NCI-H2107 (cell line): ENCODE measurements at places on chromosomes 7 and 10.

DNA sequence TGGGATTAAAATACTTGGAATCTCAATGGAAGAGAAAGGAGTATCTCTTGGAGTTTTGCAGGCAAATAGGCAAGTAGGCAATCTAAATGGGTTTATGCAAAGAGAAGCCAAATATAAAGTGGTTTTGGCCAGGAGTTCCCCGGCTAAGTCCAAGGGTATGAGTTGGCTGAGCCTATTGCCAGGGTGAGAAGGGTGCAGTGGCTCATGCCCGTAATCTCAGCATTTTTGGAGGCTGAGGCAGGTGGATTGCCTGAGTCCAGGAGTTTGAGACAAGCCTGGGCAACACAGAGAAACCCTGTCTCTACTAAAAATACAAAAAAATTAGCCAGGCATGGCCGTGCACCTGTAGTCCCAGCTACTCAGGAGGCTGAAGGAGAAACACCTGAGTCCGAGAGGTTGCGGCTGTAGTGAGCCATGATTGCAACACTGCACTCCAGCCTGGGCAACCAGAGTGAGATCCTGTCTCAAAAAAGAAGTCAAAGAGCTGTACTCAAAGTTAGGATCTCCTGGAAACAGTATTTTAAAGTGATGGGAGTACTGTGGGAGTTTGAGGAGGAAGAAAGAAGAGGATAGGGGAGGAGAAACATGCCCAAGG is 130.4 kb upstream of the RAB18 start:
- DNase-seq, result no peak

DNA sequence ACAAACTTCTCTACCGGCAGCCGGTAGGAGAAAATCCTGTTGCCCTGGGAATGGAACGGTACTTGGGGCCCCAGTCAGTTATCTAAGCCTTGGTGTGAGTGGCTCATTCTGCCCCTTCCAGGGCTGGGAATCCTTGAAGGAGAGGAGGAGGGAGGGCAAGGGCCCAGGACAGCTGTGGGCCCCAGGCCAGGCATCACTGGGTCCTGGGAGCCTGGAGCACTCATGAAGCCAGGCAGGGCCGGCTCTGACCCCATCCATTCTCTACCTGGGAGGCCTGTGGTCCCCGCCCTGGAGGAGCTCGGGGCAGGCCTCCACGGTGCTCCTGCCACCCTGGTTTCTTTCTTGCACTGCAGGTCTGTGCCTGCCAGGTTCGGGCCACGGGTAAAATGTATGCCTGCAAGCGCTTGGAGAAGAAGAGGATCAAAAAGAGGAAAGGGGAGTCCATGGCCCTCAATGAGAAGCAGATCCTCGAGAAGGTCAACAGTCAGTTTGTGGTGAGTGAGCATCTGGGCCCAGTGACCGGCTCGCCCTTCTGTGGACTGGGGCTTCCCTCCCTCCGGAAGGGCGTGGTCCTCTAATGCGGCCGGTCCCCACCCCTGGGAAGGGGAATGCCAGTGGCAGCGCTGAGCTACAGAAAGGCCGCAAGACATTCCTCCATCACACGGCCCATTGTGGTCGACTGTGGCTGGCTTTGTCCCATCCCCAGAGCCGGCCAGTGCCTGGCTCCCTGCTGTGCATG is 111.3 kb downstream of the RGS10 start:
- no peak for DNase-seq

DNA sequence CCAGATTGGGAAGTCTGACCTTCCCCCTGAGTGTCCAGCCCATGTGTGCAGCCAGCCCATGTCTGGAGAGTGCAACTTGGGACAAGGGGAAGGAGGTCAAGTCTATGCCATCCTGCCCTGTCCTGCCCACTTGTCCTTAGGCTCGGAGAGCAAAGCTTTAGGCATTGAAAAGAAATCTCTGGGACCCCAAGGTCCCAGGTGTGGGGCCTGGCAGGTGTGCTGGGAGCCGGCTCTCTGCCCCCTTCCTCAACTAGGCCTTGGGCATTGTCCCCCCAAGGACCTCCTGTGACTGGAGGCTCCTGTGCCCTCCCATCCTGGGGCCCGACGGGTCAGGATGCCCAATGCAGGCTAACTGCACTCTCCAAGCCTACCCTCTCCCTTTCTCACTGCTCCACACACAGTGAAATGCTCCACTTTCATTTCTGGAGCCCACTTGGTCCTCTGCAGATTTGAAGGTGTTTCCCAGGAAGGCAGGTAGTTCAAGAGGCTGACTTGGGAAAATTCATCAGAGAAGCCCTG is 124.7 kb downstream of the PTPN20 start:
- no peak for DNase-seq

DNA sequence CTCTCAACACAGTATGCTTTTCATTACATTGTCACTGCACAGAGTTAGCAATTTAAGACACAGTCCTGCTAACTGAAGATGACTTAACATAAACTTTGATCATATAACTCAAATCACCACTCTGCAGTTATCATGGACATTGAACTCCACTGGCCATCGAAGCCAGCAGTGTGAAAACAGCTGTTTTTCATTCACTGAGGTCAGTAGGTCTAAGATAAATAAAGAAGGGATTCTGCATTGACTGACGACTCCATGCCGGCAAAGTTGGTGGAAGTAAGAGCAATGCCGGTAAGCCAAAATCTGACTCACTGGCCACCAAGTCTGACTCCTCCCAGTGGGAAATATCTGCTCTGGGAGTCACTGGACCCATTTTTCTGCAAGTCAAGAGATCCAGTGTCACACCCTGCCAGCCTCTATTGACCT is 449.9 kb upstream of the ANKRD30A start:
- DNase-seq, result no peak

DNA sequence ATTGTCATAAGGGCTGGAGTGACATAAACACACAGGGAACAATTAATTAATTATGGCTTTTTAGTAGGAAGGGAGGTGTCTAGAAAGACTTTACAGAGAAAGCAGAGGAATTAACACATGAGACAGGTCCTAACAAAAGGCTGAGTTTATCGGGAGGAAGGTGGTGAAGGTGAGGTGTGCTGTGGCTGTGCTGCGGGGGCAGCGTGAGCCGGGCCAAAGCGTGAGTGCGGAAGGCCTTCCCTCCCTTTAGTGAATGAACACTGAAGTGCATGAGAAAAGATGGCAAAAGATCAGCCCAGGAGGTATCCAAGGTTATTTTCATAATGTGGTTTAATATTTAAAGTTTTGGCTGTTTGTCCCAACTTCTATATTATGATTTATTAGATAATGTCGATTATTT is 243.4 kb upstream of the PLXNA4 start:
- no peak for DNase-seq

DNA sequence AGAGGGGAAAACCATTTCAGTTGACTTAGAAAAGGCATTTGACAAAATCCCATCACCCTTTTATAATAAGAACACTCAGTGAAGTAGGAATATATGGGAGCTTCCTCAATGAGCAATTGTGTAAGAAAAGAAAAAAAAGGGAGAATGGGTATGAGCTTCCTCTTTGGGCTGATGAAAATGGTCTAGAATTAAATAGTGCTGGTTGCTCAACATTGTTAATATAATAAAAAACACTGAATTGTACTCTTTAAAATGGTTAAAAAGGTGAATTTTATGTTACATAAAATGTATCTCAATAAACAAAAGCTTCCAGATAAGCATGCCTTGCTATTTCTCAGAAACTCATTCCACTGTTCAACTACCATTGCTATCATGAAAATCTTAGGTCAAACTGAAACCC is 40.6 kb downstream of the LRRC17 start:
- no peak for DNase-seq

DNA sequence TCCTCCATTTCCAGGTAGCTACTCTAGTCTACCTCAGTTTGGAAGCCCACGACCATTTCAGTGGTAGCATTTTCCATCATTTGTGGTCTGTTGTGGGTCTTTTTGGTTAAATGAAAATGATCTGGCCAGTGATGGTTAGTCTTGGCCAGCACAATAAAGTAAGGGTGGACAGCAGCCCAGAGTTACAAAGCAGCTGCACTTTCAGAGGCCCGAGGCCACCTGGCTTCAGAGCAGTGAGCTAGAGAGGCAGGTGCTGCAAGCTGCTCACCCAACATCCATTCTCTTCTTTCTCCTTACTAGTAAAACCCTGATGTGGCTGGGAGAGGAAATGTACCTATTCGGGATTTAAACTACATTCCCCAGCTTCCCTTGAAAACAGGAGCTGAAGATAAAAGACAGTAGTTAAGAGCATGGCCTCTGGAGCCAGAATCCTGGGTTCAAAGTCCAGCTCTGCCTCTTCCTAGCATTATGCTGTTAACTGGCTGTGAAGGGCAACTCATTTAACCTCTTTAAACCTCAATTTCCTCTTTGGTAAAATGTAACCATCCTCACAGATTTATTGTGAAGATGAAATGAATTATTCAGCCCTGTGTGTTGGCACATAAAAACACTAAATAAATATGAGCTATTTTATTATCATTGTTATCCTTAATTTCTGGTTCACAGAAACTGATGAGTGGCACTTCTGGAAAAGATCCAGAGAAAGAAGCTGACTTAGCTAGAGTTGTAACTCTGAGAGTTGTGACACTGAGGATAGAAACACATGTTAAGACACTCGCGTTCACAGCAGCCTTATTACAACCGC is 517.4 kb downstream of the PARD3 start:
- DNase-seq, result no peak

GRCh38 chr7:22765609-22766008 is 38.6 kb downstream of the IL6 start:
- DNase-seq, result no peak

GRCh38 chr10:118669835-118670234 is 74.4 kb upstream of the PRLHR start:
- no peak for DNase-seq

GRCh38 chr7:24980534-24981170 is 674 bp upstream of the OSBPL3 start:
- no peak for DNase-seq

DNA sequence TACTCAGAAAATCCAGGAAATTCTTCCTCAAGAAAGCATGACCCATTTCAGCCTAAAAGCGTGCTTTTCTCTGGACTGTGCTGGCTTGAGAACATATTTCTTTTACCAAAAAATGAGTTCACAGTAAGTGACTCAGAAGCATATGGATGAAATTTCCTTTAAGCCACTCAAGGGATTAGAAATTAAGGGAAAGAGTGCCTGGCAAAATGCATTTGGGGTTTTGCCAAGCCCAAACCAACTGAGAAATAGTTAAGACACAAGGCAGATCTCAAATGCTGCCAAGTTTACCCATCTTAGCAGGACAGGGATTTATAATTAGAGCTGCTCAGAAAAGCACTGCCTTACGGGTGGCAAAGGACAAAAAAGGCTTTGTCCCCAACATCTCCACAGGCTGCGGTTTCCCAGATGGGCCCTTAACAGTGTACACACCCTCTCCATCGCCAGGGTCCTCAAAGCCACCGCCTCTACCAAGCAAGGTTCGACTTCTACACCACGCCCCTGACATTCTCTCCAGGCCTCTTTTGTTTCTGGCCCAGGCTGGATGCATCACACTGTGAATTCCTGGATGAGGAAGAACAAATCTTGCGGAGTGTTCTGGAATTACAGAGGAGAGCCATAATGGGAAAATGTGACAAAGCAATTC is 30.1 kb upstream of the CDHR3 start:
- DNase-seq, result peak; percentile 41

GRCh38 chr10:113111900-113112853 is 162.1 kb downstream of the TCF7L2 start:
- no peak for DNase-seq

GRCh38 chr7:133230591-133231194 is 22.2 kb upstream of the EXOC4 start:
- DNase-seq, result peak; percentile 29

DNA sequence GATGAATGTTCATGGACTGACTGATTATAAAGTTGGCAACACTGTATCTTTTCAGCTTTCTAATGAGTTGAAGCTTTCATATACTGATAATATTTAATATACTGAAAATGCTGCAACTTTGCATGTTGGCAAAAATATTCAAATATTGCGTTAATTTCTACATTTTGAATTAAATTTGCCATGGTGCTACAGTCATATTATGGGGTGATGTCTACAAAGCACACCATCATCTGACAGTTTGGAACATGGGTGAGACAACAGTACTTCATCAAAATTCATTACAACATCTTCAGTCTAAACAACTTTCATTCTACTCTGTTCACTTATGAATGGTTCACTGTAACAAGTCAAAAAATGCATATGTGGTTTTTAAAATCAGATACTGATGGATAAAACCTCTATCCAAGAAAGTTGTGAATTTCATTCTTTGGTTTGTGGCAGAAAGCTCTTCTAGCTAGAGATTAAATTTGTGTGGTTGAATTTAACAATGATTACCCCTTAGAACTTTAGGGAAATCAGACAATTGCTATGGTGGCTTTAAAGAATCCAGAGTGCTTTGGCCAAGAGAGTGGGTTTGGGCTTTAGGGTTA is 136.4 kb downstream of the TMEM26 start:
- DNase-seq, result no peak

- peak; percentile 61 for DNase-seq
These were observed 141.7 kb upstream of the PFKP start for GRCh38 chr10:2925631-2926030.

DNA sequence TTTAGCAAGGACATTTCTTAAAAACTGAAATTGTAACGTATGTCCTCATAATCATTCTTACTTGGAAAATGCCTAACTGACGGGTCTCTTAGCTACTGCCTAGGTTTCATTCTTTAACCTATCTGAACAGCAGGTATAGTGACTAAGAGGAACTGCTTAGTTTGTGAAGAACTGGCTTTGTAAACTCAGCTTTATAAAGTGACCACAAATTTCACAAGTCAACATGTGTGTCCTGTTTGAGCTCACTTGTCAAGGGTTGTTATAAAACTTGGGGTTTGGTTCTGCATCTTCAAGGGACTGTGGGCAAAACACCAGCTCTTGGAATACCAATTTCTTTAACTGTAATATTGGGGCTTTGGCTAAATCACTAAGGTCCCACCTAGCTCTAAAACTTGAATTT is 32.2 kb downstream of the MRPS33 start:
- DNase-seq, result no peak

DNA sequence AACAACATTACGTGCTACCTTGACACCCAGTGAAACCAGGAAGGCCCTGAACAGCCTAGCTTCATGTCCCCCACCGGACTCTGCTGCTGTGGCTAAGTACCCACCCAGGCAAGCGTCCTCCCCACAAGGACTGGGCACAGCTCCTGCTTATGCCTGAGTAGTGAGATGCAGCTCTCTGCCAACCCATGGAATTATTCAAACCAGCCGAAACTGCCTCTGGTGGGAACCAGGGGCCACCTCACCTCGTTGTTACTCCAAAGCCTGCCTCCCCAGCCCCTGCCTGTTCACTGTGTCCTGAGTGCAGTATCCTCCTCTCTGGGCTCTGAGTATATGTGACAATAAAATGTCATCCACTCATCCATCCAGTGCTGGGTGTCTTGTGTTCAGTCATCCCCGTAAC is 52.4 kb downstream of the CAMK2B start:
- no peak for DNase-seq

DNA sequence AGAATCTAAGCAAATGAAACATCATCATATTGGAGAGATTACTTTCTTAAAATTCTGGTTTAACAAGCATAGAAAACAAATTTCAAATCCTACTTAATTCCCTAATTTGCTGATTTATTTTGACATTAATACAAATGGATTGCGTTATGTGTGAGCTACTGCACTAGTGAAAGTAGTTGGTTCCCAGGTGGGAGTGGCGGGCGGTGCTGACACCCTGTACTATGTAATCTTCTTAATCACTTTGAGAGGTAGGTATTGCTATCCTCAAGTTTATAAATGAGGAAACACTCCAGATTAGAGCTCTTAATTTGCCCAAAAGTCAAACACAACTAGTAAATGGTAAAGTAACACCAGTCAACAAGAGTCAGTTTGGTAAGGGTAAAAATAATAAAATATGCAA is 131.1 kb downstream of the ELAPOR2 start:
- no peak for DNase-seq
